Hair follicle dermal papilla cell (primary cell): ENCODE measurements at places on chromosomes 4 and X. TPM values are rescaled to one million over a fixed set of nuclear protein-coding genes. Genes with fewer than 3 reads are reported as not detected.

MAPK10 gene
- total RNA-seq, result 6.3 and 10.9 TPM in 2 replicates

PGRMC2 gene
- total RNA-seq, result 43.8 and 52.9 TPM in 2 replicates

CENPE gene
- 2.3 and 2.4 TPM in 2 replicates for total RNA-seq

CABS1 gene
- not detected in 2 replicates for total RNA-seq

MAGEB17 gene
- 0.32 TPM in 1 of 2 replicates, not detected in the other for total RNA-seq

S100G gene
- not detected in 2 replicates for total RNA-seq

TMEM35A gene
- 1.8 and 2.6 TPM in 2 replicates for total RNA-seq

HTRA3 gene
- 4.6 and 8.1 TPM in 2 replicates for total RNA-seq

EFHC2 gene
- total RNA-seq, result 1.5 and 1.7 TPM in 2 replicates

RIPPLY1 gene
- total RNA-seq, result not detected in 2 replicates

CHRDL1 gene
- total RNA-seq, result 0.49 and 1.6 TPM in 2 replicates
